Renal cortical epithelial cell (primary cell): ENCODE measurements at places on chromosomes 3 and 15.
A peak's percentile ranks its signal among the peaks of the same experiment; 100 is the strongest.

GRCh38 chr15:93932164-93932776, 299.1 kb upstream of the MCTP2 start:
- DNase-seq = no peak

GRCh38 chr3:177278016-177278415, 80.7 kb upstream of the TBL1XR1 start:
- DNase-seq = no peak

GRCh38 chr15:99485153-99485961, 80.4 kb upstream of the MEF2A start:
- DNase-seq = no peak

GRCh38 chr15:66400351-66400774, 13.7 kb downstream of the MAP2K1 start:
- DNase-seq = peak; percentile 55

GRCh38 chr3:49512781-49513355, 41.4 kb upstream of the BSN start:
- DNase-seq = no peak

DNA sequence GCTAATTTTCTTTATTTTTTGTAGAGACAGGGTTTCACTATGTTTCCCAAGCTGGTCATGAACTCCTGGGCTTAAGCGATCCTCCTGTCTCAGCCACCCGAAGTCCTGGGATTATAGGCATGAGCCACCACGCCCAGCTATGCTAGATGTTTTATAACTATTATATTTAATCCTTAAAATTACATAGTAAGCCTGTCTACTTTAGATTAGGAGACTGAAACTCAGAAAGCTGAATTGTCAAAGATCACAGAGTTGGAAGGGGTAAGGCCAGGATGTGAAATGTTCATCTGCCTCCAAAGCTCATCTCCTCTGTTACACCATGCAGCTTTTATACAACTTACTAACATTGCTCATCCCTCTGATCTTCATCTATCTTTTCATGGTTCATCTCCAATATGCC, 89.8 kb downstream of the MAP2K5 start:
- DNase-seq = no peak

- no peak for DNase-seq
Observed at GRCh38 chr3:192880313-192880712, 37.3 kb downstream of the MB21D2 start.

GRCh38 chr15:41969851-41970431, 2.4 kb downstream of the EHD4 start:
- peak; percentile 28 for DNase-seq

DNA sequence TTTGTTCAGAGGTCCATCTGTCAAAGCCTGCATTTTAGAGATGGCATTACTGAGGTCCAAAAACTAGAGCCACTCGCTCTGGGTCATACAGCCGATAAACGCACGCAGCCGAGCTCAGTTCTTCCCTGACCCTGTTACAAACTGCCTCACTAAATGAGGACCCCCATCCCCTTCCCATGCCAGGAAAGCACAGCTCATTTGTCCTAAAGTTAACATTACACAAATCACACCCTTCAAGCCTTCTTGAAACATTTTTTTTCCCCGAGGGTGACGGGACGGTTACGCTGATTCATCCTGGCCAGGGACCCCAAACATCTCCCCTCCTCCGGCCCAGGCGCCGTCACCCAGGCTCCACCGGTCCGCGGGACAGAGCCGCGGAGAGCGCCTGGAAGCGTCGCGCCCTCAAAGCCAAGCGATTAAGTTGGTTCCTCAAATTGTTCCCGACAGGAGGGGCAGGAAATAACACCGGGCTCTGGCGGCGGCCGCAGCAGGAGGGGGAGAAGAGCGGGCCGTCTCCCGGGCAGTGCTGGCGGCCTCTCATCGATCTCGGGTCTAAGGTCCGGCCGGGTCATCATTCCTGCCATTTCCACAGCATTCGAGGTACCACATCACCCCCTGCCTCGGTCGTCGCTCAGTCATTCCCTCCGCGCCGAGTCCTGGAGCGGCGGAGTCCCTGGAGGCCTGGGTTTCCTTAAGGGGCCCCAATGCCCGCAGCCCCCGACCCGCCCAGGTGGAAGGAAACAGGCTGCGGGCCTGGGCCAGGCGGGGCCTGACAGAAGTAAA, 619 bp upstream of the CMTM8 start:
- DNase-seq = no peak

- no peak for DNase-seq
Observed at GRCh38 chr15:33377204-33377603, 66.4 kb downstream of the RYR3 start.

DNA sequence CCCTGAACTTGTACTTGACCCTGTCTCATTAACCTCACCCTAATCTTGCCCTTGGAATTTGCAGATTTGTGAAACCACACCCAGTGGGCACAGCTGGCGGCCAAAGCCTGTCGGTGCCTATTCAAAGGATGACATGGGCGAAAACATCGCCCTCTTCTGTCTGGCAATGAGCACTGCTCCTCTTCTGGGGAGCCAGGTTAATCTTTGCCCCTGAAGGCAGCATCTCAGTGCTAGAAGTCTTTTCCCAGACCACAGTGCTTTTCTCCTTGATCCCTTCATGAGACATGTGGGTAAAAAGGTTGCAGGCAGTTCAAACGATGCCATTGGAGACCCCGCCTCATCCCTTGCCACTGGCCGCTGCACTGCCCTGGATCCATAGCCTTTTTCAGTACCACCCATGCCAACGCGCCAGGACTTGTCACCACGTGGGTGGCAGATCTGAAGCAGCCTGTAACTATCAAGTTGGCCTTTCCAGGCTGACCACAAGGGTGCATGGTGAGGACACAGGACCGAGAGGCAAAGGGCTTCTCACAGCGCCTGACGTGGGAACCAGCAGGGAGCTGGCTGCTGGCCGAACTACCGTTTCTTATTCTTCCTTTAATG, 6.5 kb upstream of the DNASE1L3 start:
- DNase-seq = peak; percentile 80

DNA sequence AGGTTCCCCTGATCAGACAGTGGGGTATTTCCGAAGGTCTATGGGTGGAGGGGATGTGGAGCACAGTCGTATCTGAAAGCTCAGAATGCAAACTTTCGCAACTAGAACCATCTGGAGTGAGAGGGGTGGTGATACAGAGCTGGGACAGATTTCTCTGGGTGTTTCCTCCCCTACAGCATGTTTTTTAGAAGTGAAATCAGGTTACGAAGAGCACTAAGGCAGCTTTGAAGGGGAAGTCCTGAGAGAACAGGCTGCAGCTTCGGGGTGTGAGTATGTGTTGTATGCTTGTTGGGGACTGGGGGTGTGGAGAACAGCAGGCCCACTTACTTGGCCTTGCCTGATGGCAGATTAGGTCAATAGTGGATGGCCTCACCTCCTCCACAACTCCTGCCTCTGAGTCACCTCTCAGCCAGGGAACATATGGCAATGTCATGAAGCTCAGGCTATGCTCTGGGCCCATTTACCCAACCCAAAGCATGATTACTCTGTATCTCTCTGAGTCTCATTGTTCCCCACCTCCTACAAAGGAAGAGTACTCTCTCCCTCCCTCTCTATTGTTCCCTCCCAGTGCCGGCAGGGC, 107.2 kb upstream of the RASGRP1 start:
- no peak for DNase-seq

- peak; percentile 67 for DNase-seq
Observed at GRCh38 chr15:57922776-57923175, 142.7 kb downstream of the ALDH1A2 start.

GRCh38 chr15:64930778-64931371, 19.2 kb downstream of the ANKDD1A start:
- DNase-seq = no peak

DNA sequence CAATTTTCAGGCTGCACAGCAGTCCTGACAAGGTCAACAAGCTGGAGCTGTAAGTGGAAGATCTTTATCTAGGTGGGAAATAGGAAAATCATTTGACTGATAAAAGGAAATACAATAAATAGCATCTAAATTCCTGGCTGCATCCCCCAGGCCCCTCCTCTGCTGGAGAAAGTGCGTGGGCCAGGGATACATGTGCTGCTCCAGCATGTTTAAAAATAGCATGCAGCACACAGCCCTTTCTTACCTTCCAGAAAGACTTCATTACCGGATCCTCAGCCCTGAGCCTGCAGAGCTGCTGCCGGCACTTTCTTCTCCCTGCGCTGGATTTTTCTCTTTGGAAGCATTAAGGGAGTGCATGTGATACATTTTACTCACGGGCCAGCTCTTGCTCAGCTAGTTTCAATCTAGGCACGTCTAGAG, 77.3 kb downstream of the HMG20A start:
- DNase-seq = no peak

DNA sequence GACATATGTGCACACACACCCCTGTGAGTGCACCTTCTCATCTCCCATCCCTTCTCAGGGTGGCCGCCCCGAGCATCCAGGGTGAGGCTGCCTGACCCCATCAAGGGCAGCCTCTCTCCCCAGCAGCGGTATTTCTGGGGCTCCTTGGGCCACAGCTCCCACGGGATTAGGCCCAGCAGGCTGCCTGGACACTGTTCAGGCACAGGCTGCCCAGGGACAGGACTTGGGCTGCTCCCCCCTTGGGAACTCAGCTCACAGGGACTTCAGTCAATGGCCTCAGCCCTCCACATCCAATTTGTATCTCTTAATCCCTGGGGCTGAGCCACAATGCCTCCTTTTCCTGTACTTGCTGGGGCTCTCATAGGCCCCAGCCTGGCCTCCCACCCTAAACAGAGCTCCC, 35.0 kb downstream of the RHCG start:
- DNase-seq = no peak

DNA sequence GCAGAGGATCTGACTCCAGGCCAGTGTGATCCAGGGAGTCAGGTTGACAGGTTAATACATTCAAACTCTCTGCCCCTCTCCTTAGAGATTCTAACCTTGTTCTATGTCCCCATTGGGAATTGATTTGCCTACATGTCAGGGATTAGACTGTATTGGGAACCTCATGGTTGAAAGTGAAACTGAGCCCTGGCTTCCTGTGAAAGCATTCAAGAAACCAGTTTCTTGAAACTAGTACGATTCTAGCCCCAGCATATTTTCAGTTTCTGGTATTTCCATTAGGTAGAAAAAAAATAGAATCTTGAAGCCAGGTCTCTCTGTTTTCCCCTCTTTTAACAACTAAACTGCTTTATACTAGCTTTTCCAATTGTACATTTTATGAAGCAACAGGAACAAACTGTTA, 140.4 kb upstream of the ABI3BP start:
- no peak for DNase-seq

DNA sequence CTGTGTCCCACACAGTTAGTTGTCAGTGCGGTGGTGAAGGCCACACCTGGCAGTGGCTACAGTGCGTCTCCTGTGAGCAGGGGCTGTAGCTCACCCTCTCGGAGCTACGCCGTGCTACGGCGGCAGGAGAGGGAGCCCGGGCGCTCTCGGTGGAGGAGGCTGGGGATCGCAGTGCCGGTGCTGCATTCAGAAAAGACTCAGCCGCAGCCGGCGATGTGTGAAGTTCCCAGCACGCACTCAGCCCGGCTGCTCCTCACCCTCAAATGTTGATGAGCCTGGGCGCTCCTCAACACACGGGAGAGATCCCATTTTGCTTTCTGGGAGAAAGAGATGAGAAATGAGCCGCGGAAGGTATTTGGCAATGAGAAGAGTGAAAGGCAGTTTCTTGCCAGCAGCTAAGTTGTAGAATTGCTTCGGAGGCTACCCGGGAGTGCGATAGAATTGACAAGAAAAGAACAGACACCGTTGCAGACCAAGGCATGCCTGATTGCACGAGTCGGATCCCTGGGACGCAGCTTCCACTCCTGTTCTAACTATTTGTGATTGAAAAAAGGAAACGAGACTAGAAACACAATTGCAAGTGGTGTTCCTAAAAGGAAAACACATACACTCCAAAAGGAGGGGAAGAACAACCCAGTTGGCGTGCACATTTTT, at the start of gene UNC13C:
Gene UNC13C, plus strand, starts transcription at position 189 of the 654 bp plus-strand sequence. CDS start 34,463 bp downstream, outside the sequence.
- peak; percentile 1 for DNase-seq

- no peak for DNase-seq
Observed at GRCh38 chr15:52360229-52361203, 64.9 kb upstream of the MYO5C start.

DNA sequence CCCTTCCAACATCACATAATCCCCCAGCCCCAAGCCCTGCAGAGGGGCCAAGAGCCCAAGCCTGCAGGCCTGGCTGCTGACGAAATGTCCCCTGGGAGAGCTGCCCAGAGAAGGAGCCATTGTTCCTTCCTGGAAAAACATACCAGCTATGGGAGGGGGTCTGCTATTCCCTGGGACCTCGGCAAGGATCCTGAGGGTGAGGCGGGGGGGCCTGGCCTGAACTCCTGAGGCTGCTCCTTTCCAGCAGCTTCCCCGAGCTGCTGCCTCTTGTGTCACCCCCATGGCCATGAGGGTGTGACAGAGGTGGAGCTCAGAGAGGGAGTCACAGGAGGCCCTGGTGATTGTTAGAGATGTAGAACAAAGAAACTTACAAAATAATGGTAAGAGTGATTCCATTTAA, 12.9 kb downstream of the LOXL1 start:
- DNase-seq = no peak

GRCh38 chr15:77181305-77182074, 110.6 kb upstream of the TSPAN3 start:
- DNase-seq = no peak

DNA sequence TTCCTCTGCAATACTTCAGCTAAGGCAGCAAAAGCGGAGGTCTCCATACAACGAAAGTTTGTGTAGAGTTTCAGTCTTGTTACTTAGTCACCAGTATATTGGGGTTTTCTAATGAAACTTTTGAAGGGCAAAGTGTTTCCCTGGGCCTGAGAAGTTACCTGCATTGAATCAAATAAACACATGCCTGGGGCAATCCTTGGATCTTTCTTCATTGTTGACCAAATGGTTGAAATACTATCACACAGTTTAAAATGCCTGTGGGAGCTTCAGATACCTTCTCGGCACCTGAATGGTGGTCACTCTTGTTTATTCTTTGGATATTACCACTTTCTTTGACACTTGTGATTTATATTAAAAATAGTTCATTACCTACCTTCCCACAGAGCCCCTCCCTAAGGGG, 988 bp upstream of the CHSY1 start:
- no peak for DNase-seq

- DNase-seq = peak; percentile 16
Observed at GRCh38 chr3:10950476-10951294, 41.9 kb upstream of the SLC6A1 start.

- DNase-seq = peak; percentile 57
Observed at GRCh38 chr3:106215047-106215446, 346.2 kb upstream of the CBLB start.

GRCh38 chr15:72153269-72154000, 35.2 kb downstream of the SENP8 start:
- DNase-seq = no peak

GRCh38 chr15:25848784-25849156, 14.4 kb downstream of the ATP10A start:
- no peak for DNase-seq

DNA sequence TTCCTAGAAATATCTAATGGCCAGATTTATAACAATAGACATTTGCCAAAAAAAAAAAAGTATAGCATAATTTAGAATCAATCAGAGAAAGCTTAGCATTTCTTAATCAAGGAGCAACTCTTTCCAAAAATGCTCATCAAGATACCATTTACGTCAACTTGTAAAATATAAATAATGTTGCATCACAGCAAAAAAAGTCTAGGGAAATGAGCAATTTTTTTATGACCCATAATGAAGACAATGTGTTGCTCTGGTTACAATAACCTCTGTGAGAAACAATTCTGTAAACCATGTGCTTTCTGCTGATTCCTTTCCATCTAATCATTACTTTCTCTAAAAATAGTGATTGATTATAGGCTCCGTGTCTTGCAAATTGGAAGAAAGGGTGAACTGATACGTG, 36.3 kb downstream of the KBTBD8 start:
- DNase-seq = no peak
